ENCODE measurements at places on chromosomes 5 and 9.
A peak's percentile ranks its signal among the peaks of the same experiment; 100 is the strongest.

DNA sequence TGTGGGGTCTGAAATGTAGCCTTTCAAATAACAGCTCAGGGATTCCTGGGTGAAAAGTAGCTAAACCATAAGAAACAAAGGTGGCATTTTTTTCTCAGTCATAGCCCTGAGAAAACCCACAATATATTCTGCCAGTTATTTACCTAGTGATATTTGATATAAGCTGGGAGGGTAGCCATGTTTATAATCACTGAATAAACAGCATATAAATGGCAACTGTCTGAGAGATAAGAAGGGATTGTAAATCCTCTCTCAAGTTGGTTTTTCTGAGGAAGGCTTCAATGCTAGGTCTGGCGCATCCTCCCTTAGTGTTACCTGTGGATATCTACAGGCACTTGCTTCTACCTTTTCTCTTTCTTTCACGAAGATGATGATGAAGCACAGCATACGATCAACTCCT, 1080.5 kb upstream of the DMAC1 start:
- no peak for DNase-seq

GRCh38 chr5:129591508-129592160, 131.5 kb downstream of the ADAMTS19 start:
- DNase-seq, result no peak

- DNase-seq, result peak; percentile 100
These were observed at the start of gene IARS1 for GRCh38 chr9:92293452-92294296. Gene IARS1, minus strand, starts transcription at chr9:92293697. Its CDS starts 4,278 bp downstream, at chr9:92289419.

DNA sequence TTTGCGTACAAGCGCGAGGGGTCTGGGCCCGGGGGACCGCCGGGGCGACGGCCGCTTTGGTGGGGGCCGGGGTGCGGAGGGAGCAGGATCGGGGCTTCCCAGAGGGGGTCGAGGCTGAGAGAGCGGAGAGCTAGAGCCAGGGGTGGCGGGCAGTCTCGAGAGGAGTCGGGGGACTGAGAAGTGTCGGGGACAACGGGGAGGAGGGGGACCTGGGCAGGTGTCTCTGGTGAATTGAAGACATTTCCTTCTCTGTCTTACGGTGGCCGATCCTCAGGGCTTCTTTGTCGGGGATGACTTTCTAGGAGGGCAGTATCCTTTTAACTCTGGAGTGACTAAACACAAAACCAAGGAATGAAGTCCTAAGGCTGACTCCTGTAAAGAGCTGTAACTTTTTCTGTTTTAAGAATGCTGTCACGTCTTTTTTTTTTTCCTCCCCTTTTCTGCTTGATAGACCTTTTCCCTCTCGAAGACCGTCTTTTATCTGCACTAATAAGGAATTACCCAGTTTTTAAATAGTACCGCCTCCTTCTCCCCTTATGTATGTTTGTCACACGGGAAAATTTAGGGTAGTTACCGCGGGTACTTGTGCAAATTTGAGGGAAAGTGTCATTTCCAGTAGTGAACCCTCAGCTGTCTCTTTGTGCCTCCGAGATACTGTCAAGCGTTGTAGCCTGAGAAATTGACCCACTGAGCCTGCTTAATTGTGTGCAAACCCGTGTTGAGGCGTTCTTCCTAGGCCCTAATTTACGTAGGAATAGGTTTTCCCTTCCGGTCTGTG, 822 bp downstream of the DENND4C start:
- DNase-seq, result peak; percentile 38
